Activated T-helper 1 cell treated with anti-CD3 and anti-CD28 coated beads, Interleukin-2, amount 50 U/mL, for 16 hours (primary cell): ENCODE measurements at places on chromosomes 3 and 15.

DNA sequence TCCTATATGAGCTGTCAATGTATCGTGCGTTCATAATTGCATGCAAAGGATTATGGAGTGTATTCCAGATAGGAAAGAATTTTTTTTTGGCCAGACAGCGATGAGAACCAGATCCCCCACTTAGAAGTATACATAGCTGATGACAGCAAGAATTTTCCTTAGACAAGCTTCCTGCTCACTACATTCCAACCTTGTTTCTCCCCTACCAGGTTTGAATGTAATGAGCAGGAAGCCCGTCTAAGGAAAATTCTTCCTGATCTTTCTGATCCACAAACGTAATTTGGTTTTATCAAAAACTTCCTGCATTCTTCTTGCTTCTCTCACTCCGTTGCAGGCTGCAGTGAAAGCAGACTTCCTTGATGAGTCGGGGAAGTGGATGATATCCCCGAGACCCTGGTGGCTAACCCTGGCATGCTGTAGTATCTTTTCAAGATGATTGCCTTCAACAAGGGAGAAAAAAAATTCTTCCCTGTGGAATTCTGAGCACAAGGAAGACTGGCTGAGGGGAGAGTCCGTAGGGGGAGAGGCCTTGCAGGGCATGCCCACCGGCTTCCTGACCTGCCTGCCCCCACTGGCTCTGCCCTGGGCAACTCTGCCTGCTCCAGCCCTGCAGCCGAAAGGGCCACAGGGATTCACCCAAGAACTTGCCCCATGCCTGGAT lies 243.1 kb downstream of the TLE3 start:
- no peak for DNase-seq

GRCh38 chr3:41202075-41202833 lies 2.9 kb downstream of the CTNNB1 start:
- DNase-seq = no peak

- no peak for DNase-seq
Observed at GRCh38 chr15:81224232-81224631, 27.6 kb downstream of the IL16 start.

DNA sequence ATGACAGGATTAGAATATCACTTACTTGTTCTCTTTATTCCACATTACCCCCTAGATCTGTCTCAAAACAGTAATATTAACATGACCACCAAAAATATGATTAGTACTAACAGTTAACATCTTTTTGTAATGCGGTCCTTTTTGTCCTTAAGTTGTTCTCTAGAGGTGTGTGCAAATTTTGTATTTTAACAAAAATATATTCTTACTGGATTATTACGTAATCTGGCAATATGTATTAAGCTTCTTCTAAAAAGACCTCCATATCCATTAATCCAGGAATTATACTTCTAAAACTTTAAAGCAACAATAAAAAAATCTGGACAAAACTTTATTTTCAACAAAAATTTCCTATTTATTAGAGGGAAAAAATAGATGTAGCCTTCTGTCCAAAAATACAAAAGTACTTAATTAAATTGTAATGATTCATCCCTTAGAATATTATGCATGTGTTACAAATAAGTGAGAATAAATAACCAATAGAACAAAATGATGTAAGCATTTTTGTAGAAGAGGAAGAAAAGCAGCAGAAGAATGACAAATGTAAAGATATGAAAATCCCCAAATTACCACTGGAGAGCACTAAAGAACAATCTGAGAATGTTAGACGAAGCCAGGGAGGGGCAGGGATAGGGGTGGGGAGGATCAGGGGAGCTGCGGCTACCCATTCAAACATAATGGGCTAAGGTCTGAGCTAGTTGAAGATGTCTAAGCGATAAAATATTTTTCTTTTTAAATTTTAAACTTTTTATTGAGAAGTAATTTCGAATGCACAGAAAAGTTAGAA lies 945.6 kb downstream of the MCTP2 start:
- no peak for DNase-seq

DNA sequence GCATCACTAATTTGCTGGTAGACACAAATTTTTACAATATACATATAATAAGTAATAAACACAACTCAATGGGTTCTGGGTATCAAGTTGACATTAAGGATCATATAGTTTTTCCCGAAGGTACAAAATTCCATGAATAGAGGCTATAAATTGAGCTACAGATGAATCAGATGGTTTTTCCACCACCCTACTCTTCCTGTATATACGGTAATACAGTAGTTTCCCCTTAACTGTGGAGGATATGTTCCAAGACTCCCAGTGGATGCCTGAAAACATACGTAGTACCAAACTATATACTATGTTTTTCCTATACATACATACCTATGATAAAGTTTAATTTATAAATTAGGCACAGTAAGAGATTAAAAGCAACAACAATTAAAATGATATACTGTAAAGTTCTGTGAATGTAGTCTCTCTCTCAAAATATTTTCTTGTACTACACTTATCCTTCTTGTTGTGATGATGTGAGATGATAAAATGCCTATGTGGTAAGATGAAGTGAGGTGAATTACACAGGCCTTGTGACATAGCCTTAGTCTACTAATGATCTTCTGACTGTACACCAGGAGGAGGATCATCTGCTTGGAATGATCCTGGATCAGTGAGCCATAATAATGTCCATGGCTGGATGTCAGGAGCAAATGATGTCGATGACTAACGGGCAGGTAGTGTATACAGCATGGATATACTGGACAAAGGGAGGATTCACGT lies 116.7 kb downstream of the NR1I2 start:
- DNase-seq = no peak

- DNase-seq = no peak
Observed at GRCh38 chr3:58353722-58354553, 21.2 kb downstream of the PXK start.

- DNase-seq = no peak
Observed at GRCh38 chr15:77527164-77527778, 105.4 kb downstream of the LINGO1 start.

- no peak for DNase-seq
Observed at GRCh38 chr3:175670557-175670956, 811.4 kb downstream of the NAALADL2 start.

DNA sequence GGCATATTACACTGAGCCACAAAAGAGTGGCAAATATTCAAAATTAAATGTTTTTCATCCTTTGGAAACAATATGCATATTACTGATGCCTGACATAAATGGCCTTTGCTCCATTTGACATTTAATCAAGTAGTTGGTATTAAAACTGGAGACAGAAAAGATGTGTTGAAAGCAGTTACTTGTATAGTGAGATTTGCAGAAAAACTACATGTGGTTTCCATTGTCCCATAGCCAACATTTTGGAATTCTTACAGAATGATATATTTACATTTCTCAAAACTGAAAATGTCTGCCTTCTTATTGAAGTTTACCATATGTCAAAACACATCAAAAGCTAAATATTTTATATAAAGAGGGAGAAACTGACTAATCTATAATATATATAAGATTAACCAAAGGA lies 21.6 kb downstream of the SHOX2 start:
- DNase-seq = no peak

DNA sequence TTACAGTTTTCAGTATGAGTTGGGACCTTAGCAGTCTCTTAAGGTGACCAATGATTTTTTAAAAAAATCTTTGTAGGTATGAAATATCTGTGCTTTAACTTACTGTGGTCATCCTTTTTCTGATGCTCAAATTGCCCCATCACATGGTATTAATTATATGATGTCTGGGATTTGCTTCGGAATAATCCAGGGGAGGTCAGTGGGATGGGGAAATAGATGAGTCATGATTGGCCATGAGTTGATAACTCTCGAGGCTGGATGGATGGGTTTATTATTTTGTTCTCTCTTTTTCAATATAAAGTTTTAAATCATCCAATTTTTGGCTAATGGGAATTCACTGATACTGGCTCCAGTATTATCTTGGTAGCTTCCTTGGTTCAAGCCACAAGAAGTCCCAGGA lies 370.3 kb upstream of the TPM1 start:
- DNase-seq = no peak

GRCh38 chr15:98292442-98293240 lies 332.1 kb downstream of the ARRDC4 start:
- no peak for DNase-seq

DNA sequence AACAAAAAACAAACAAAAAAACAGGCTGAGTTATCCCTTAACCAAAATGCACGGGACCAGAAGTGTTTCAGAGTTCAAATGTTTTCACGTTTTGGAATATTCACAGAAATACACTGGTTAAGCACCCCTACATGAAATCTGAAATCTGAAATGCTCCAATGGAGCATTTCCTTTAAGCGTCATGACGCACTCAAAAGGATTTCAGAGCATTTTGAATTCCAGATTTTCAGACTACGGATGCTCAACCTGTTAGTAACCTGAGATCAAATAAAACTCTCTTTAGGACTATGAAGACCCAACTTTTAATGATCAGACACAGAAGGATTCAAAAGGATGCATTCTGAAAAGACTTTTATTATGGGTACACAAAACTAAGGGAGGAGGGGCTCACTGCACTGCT lies 9.6 kb downstream of the CLPX start:
- DNase-seq = no peak
